Stimulated activated CD4-positive, alpha-beta T cell treated with anti-CD3 and anti-CD28 coated beads, Interleukin-4, amount 100 ng/mL, for 24 hours (primary cell): ENCODE measurements at places on chromosomes 2 and 18.

- no peak for DNase-seq
Measured at GRCh38 chr2:50720697-50721315, 311.1 kb downstream of the NRXN1 start.

DNA sequence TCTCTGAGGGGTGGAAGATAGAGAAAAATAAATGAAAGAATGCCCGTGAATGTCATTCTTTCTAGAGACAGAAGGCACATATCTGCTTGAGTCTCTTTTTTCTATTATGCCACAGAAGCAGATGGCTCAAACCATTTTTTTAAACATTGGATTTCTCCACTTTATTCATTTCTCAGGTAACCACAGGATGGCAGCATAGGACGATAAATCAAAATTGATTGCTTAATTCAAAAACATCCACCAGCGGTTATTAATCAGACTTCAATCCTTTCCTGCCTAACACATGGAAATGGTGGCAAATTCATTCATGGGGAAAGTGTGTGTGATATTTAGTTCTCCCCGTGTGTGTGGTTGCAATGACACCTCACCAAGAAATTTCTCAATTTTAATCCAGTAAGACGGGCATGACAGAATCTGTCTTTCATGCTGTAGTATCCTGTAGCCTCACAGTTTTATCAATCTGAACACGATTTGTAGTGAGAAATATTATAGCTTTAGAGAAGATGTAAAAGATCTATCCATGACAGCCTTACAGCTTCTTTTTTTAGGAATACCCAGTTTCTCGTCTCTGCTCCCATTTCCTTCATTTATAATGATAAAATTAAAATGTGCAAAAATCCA, 72.2 kb downstream of the DSC3 start:
- no peak for DNase-seq

GRCh38 chr2:145875016-145875415, 1355.1 kb upstream of the ZEB2 start:
- DNase-seq: no peak

DNA sequence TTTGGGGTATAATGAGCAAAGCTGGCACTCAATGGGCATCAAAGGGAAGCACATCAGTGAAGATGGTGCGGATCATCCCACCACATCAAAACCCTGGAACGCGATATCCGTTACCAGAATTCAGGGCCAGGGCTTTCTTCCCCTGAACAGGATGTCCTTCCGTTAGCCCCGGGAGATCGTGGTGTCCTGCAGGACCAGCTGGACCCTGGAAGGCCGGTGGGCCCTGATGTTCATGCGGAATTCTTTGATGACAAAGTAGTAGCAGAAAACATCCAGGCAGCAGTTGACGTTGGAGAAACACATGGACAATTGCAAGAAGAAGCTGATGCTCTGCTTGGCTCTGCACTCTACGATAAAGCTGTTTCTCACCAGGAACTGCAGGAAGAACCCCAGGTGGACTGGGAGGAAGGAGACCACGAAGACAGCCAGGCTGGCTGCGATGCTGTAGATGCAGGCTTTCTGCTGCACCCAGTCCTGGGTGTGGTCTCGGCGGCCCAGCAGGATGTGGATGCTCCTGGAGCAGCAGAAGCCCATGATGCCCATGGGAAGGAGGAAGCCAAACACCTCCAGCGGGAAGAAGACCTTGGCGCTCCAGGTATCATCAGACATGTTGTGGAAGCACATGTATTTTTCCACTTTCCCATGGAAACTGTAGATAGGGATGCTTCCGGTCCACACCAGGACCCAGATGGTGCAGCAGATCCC, 15.0 kb downstream of the GPR55 start:
- no peak for DNase-seq

- DNase-seq: no peak
Measured at GRCh38 chr18:22009242-22009641, 160.1 kb upstream of the GATA6 start.

- no peak for DNase-seq
Measured at GRCh38 chr18:21571772-21572171, 28.7 kb downstream of the ESCO1 start.

GRCh38 chr18:23487738-23488570, 15.4 kb upstream of the RMC1 start:
- peak; percentile 45 for DNase-seq

DNA sequence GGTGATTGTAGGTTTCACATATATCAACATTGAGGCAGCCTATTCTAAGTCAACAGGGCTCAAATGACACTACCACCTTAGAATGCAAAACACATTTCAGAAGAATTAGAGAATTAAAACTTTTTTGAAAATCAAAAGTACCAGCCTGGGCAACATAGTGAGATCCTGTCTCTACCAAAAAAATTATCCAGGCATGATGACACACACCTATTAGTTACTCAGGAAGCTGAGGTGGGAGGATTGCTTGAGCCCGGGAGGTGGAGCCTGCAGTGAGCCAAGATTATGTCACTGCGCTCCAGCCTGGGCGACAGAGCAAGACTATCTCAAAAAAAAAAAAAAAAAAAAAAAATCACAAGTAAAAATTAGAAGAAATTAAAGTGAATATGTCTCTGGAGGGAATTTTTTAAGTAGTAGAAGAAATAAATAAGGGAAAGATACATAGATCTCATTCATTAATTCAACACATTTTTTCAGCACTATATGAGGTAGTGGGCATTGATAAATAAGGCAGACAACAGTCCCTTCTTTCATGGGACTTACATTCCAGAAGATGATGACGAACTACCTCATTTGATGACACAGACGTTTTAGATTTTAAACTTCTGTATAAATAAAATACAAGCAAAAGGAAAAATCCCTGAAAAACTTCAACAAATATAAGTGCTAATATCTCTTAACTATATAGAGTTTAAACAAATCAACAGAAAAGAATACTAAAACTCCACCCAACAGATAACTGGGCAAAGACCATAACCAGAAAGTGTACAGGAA, 42.3 kb downstream of the STPG4 start:
- no peak for DNase-seq

DNA sequence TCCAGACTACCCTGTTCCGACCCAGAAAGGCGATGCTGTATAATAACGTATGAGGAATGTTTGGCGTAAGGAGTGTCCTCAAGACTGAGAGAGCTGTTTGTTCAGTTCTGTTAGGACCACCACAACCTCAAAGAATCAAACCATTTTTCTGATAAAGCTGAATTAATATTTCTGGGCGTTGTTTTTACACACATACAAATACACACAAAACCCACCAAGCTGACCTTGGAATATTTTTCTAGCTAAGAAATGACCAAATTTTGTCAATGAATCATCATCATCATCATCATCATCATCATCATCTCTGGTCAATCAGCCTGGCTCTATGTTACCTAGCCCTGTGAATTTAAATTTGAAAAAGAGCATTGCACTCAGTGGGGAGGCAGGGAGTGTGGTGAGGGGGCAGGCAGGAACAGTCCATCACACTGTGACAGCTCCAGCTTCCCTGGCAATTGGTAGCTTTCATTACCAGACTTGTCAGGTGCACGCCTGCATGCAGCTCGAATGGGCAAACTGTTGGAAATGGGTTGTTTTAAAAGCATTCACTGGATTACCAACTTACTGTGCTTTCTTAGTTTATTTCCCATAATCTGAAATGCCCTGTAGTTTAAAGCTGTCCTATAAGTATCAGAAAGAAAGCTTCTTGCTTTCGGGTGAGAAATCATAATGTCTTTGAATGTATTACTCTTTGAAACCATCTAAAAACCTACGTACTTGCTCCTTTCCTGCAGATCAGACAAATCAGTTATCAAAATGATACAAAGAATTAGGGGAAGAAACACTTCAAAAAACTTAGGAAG, 6.9 kb upstream of the POU3F3 start:
- no peak for DNase-seq

GRCh38 chr18:3605954-3606443, 156.0 kb downstream of the TGIF1 start:
- DNase-seq: peak; percentile 24

- no peak for DNase-seq
Measured at GRCh38 chr2:239152916-239153305, 247.9 kb downstream of the HDAC4 start.

DNA sequence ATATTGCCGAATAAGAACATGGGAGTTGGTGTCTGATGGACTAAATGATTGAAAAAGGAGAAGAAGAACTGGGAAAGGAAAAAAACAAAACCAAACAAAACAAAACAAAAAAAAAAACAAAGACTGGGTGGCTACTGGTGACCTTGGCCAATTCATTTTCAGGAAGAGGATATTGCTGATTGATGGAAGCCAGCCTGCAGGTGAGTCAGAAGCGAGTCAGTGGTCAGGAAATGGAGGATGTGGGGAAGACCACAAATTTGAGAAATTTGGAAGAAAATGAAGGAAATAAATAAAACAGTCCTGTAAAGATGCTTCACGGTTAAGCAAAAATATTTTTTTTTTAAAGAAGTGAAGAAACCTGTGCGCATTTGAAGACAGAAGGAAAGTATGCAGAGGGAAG, 296.9 kb downstream of the ZNF521 start:
- DNase-seq: no peak

DNA sequence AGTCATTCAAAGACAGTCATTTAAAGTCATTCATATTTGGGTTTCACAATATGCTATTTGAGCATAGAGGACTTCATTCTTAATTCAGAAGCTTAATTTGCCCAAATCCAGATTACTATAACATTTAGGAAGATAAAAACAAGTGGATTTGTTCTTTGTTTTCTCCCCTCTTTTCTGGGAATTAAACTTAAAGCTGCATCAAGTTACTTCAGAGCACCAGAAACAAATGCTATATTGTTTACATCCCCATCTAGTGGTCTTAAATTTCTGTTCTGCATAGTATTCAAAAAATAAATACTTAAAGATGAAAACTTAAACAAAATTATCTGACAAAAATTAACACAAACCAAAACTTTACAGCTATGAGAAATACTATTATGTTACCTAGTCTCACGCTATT, 34.7 kb upstream of the MARCHF7 start:
- DNase-seq: no peak

- no peak for DNase-seq
Measured at GRCh38 chr2:25232248-25232825, 64.0 kb upstream of the POMC start.
